NCI-H69 (cell line): ENCODE measurements at places on chromosomes 16 and 17.
A peak's percentile ranks its signal among the peaks of the same experiment; 100 is the strongest.

- no peak for DNase-seq
Observed at GRCh38 chr17:527247-527646, 174.6 kb upstream of the RPH3AL start.

GRCh38 chr16:2712063-2712441 is 8.0 kb downstream of the PRSS27 start:
- DNase-seq = no peak

DNA sequence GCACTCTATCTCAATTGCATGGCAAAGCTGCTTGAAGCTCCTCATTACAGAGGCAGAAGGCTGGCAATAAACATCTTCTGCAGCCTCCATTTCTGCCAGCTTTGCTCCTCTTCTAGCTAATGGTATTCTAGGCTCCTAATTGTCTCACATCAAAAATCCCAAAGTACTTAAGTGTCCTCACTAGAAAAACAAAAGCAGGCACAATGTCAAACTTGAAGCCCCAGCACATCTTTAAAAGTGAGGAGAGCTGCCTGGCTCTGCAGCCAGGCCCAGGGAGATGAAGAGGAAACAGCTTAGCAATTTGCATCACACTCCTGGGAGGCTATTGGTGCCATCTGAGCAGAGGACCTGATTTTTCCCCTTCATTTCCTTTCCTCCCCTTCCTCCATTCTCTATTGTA is 197.1 kb downstream of the KCNJ2 start:
- DNase-seq = no peak

- no peak for DNase-seq
Observed at GRCh38 chr16:88356727-88357199, 26.0 kb upstream of the ZNF469 start.

- DNase-seq = peak; percentile 52
Observed at GRCh38 chr16:50025537-50025931, 509 bp downstream of the CNEP1R1 start.

- no peak for DNase-seq
Observed at GRCh38 chr16:56626685-56627084, 1.1 kb downstream of the MT1E start.

GRCh38 chr16:86994651-86995171 is 322.5 kb downstream of the C16orf95 start:
- no peak for DNase-seq

DNA sequence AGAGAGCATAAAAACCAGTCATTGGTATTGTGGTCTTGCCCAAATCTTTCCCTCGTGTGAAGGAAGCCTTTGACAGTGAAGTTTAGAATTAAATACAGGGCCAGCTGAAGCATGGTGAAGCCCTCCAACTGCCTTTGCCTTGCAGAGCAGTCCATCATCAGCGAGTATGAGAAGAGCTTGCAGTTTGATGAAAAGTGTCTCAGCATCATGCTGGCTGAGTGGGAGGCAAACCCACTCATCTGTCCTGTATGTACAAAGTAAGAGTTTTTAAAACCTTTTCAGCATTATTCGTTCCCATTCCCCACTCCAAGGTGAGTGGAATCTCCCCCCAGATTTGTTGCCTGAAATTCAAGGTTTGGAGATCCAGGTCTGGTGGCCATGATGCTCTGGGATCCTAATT is 5.8 kb downstream of the RPAIN start:
- DNase-seq = no peak
